ENCODE measurements at places on chromosomes 4 and X.
A peak's percentile ranks its signal among the peaks of the same experiment; 100 is the strongest.

- DNase-seq = no peak
Observed at GRCh38 chrX:12922599-12922919, 16.1 kb downstream of the TLR8 start.

DNA sequence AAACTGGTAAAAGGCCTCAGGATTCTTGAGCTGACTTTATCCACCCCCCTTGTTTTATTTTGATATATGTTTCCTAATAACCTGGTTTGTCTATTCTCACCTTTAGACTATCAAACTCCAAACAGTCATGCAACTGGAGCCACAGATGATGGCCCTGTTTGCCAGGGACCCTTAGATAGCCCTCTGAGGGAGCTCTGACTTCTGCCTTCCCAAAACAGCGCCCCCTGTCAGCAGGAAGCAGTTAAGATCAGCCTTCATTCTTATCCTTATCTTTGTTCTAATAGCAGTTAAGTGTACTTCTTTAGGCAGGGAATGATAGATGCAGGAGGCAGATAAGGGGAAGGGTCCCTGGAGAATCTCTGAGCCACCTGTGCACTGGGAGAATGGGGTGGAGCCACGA is 27.5 kb upstream of the CXCL13 start:
- DNase-seq = no peak

GRCh38 chr4:3226467-3226866 is 22.5 kb upstream of the MSANTD1 start:
- no peak for DNase-seq

DNA sequence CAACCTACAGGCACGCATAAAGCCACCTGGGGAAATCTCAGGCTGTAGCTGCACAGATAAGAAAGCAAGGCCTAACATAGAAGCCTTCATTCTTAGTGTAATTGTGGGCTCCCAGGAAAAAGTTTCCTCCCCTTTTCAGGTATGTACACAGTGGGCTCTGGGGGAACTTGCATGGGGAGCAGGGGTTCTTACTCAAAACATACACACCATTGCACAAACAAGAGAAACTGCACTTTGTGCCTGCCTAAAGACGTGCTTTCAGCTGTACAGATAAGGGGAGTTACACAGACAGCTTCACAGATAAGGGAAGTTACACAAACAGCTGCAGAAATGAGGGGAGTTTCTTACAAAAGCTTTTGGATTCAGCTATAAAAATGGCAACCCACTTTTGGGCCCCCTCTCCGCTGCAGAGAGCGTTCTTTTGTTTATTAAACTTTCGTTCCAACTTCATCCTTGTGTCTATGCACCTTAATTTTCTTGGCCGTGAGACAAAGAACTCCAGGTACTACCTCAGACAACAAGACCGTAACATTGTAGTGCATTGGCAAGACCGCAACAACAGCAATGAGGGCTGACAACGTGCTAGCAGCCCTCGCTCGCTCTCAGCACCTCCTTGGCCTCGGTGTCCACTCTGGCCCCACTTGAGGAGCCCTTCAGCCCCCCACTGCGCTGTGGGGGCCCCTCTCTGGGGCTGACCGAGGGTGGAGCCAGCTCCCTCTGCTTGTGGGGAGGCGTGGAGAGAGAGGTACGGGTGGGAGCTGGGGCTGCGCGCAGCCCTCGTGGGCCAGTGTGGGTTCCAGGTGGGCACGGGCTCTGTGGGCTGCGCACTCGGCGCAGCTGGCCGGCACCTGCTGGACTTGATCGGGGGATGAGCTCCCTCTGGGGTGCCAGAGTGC is 317.5 kb downstream of the RAPGEF2 start:
- no peak for DNase-seq

- DNase-seq = no peak
Observed at GRCh38 chrX:130769835-130770234, 133.2 kb downstream of the ENOX2 start.

DNA sequence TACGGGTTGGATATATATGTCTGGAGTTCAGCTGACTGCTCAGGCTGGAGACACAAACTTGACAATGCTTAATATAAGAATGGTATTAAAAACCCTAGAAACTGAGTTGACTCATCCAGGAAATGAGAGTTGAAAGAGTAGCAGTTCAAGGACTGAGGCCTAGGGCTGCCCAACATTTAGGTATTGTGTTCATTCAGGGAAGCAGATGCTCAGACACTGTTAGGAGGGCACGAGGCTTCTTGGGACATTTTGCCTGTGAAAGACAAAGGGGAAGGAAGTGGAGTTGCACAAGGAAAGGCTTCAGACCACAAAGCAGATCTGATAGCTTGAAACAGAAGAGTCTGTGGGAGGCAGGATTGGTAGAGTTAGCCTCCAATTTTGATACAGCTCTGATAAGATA is 52.0 kb upstream of the HS3ST1 start:
- no peak for DNase-seq

- DNase-seq = peak; percentile 86
Observed at GRCh38 chr4:186669159-186669731, 54.4 kb downstream of the FAT1 start.

GRCh38 chrX:114178126-114178525 is 405.8 kb upstream of the HTR2C start:
- no peak for DNase-seq

GRCh38 chr4:54101190-54102041 is 1.5 kb downstream of the GSX2 start:
- no peak for DNase-seq

GRCh38 chr4:184344899-184345572 is 127.4 kb upstream of the ENPP6 start:
- DNase-seq = no peak

DNA sequence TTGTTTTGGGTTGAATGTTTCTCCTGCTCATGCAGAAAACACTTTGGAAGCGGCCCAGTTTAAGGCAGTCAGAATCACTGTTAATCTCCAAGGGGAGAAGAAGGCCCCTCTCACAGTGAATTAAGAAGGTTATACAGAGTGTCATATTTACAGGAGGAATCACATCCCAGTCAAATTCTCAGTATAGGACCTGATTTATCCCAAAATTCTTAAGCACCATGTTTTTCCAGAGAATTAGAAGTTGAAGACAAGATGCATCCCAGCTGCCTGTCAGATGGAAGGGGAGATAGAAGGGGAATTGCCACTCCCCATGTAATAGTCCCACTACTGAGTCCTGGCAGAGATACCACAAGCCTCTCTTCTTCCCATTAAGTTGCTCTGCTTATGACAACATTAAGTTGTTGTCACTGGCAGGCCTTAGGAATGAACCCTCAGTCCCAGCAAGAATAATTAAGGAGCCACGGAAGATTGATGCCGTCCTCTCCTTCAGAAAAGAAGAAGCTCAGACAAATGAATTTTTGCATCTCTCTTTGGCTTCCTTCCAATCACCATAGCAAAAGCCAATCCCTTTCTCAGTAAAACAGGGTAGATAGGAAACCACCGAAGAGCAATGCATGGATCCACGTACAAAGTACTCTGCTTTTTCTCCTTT is 138.4 kb downstream of the LDB2 start:
- DNase-seq = peak; percentile 33

- peak; percentile 98 for DNase-seq
Observed at GRCh38 chr4:133865612-133866327, 335.8 kb downstream of the PABPC4L start.

GRCh38 chrX:149987613-149988012 is 49.3 kb upstream of the EOLA2 start:
- DNase-seq = no peak

DNA sequence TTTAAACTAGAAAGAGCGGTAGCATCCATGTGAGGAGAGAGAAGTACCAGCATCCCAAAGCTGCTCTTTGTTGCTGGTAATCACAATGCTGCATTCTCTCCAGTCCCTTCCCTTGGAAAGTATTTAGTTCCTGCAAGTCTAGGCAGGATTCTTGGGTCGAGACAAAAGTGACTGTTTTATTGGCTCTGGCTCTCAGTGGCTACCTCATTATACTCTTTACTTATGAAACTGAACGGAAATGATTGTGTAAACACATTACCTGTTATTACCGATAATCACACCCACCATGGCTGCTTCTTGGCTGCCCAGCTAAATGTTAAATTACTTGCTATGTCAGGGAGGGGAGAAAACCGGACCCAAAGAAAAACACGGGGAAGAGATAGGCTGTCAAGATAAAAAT is 26.2 kb downstream of the ATXN3L start:
- DNase-seq = no peak

DNA sequence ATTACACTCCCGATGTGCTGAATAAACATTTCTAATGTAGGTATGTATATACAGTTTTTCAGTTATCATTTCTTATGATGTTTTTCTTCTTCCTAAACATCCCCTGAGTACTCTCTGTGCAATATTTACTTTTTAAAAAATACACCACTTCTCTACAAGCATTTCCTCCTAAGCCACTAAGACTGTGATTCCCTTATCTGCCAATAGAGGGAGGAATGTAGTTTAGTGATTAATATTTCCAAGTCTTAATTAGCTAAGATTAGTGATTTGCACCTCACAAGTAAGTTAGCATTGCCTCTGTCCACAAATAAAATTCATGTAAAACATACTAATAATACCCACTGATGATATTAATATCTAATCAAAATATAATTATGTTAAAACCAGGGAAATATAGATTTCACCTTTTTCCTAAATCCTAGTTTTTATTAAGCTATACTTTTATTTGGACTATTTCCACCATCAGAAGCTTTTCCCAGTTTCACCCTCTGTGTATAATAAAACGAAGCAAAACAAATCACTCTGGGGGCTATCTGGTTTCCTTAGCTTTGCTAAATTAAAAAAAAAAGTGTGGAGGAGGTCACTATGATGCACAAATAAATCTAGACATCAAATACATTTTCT is 909.1 kb downstream of the FAT4 start:
- peak; percentile 58 for DNase-seq

DNA sequence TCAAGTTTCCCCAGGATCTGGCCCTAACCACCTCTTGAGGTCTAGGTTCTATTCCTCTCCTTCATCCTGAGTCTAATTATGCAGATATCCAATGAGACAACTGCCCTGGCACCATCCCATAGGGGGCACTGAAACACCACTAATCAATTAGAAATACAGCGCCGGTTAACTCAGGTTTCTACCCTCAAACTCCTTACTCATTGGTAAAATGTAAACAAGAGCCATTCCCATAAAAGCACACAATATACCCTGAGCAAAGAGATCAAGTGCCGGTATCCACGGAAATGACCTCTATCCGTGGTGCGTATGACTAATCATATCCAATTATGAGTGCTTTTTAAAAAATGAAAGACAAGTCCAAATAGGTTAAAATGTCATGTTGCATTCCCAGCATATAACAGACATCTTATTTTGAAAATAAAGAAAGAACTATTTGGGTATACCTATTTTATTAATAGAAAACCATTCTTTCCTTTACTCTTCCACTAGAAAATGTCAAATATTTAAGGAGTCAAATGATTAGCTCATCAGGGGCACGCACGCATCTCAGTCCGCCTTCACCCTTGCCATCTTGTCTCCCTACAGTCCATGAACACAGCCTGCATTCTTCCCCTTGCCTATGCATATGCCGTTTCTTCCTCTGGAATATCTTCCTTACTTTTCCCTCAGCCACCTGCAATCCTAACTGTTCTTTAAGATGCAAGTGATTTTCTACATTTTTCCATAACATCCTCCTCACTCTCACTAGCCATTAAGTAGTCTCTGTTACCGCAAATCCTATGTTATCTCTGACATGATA is 141.1 kb downstream of the MAML3 start:
- peak; percentile 94 for DNase-seq

DNA sequence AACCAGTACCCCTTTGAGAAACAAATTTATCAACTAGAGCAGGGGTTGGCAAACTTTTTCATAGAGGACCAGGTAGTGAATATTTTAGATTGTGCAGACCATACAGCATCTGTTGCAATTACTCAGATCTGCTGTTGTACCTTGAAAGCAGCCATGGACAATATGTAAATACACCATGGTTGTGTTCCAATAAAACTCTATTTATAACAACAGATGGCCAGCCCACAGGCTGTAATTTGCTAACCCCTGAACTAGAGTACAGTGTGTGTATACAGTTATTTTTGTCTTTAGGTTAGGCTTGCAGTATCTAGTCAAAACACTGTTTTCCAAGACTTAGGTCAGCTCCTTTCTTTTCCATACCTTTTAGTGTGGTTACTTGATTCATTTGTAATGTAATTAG is 54.4 kb downstream of the PHKA1 start:
- no peak for DNase-seq

DNA sequence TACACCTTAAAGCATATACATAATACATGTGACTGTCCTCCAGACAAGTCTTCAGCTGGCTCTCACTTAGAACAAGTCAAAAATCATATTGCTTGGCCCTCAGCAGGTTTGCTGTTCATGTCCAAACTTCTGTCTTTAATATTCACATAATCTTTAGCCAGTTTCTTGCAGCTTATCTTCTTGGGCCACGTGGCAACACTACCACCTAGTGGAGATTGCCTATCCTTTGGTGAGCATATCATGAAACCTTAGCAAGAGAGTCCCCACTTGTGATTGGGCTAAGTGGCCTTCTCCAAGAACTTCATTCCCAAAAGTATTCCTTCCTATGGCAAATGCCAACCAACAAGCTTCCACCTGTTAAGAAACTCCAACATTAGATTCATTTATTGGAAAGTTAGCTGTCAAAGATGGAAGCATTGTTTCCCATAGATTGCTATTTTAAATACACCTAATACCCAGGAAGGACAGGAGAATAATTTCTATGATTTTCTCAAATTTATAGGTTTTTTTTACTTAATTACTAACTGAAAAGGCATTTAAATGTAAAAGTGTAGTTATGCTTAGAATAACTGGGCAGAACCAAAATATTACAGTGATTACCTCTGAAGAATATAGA is 231.9 kb upstream of the INTU start:
- peak; percentile 92 for DNase-seq

DNA sequence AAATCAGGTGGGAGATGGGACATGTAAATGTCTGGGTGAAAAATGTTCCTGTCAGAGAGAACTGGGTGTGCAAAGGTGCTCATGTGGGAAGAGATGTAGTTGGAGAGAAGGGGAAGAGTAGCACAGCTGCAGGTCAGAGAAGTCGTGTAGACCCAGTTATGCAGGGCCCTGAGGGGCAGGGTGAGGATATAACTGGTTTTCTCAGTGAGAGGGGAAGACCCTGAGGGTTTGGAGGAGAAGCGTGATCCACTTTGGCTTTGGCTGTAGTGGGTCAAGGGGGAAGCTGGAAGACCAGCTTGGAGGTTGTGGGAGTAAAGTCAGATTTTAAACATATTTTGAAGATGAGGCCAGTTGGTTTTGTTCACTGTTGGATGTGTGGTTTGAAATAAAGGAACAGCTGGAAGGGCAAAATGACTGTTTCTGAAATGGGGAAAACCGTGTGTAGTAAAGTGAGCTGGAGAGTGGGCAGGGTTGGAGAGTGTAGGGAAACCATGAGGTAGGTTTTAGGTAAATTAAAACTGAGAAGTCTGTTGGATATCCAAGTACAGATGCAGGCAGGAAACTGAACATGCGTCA is 44.2 kb downstream of the NAP1L5 start:
- DNase-seq = no peak

- DNase-seq = no peak
Observed at GRCh38 chrX:54992911-54993622, 921 bp downstream of the PFKFB1 start.
